ENCODE measurements at places on chromosomes 11 and 22. TPM values are rescaled to one million over a fixed set of nuclear protein-coding genes. Genes with fewer than 3 reads are reported as not detected.

The LRRN4CL gene
- 13.9 TPM for total RNA-seq

The CD248 gene
- total RNA-seq: 67.5 TPM

The RBMXL2 gene
- not detected for total RNA-seq

- no peak for DNase-seq
Observed at GRCh38 chr11:121497176-121497998, 44.6 kb upstream of the SORL1-AS1 start.

- peak; percentile 46 for DNase-seq
Observed at GRCh38 chr11:3637201-3637600, 4.6 kb downstream of the ART5 start.

GRCh38 chr11:9506489-9507276 is 45.9 kb downstream of the ZNF143 start:
- peak; percentile 86 for DNase-seq

- DNase-seq: peak; percentile 86
Observed at GRCh38 chr22:26585104-26585790, 4.7 kb downstream of the TPST2 start.

DNA sequence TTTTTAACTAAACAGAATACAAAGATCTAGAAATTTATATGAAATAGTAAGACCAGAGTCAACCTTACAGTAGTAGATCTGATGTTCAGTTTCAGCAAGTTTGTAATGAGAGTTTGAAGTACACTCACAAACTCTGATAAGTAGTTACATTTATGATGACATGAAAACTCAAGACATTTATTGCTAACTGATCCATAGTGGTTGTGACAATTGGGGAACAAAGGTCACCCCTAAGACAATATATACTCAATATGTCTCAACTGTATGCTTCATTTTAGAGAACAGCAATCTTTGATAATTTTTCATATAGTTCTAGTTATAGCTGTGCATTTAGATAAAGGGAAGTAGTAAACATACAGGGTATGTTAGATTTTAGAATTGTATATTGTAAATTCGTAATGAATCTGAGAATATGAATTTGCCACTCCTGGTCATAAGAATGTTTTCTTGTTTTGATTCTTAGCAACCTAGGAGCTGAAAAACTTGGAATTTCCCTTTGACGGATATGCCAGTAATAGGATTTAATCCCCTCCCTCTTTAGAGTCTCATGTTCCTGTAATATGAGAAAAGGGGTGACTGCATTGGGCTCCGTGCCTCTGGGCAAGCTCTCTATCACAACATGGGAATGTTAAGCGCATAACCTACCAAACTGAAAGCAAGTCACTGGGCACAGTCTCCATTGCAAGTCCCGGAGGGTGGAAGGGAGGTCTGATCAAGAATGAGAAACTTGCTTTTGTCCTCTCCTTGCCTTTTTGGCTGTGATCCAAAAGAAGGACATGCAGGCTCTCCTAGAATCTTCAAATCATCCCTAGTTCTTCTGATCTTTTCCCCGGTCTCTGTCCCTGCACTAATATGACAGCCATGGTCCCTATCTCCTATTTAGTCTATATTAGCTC is 11.4 kb downstream of the OR10D3 start:
- DNase-seq: no peak

- DNase-seq: no peak
Observed at GRCh38 chr11:63022441-63022840, 6.8 kb upstream of the SLC22A8 start.
